Activated CD4-positive, alpha-beta memory T cell treated with anti-CD3 and anti-CD28 coated beads, Interleukin-2, amount 10 ng/mL, durations not matched to agents 7 days and 5 days (primary cell): ENCODE measurements at places on chromosomes 7 and 10. TPM values are rescaled to one million over a fixed set of nuclear protein-coding genes. Genes with fewer than 3 reads are reported as not detected.

- peaks cover 9% of the 10 kb centered on the region for H3K36me3 ChIP-seq
- peak overlapping the region; percentile 96 for H3K4me3 ChIP-seq
These were observed 654 bp downstream of the ALKBH4 start for GRCh38 chr7:102463841-102464576.

- no peak for DNase-seq
- H3K27ac ChIP-seq = no peak overlapping the region
- H3K4me3 ChIP-seq = no peak overlapping the region
- H3K4me1 ChIP-seq = no peaks in the 10 kb centered on the region
- H3K36me3 ChIP-seq = peaks cover 67% of the 10 kb centered on the region
These were observed 34.7 kb downstream of the TRRAP start for GRCh38 chr7:98913026-98913425.

DNA sequence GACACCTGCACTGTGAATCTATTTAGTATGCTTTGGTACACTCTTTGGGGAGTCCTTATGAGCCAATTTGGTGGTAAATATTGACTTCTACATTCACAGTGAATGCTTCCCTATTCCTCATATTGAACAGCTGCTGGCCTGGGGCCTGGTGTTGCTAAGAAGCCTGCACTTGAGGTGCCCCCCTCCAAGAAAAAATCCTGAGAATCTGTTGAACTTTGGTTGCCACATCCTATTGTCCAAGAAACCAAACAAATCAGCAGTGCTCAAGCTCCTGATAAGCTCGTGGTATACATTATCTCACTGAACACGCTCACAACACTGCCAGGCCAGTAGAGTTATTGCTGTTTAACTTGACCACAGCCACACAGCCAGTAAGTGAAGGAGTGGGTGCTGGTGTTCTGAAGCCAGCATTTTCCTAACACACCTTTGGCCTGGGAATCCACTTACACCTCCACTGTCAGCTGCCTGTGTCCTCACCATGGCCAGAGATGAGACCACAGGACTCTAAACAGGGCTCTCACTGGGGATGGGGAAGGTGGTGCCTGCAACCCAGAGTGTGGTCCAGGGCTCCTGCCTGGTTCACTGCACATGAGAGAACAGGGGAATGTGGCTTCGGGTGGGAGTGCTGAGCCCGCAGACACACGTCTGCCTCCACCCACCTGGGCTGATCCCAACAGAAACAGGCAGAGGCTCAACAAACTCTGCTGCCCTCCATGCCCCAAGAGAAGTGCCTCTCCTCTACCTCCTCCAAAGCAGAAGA is 6.7 kb downstream of the DDC start:
- no peaks in the 10 kb centered on the region for H3K36me3 ChIP-seq
- no peak overlapping the region for H3K27ac ChIP-seq
- peaks cover 26% of the 10 kb centered on the region for H3K27me3 ChIP-seq

DNA sequence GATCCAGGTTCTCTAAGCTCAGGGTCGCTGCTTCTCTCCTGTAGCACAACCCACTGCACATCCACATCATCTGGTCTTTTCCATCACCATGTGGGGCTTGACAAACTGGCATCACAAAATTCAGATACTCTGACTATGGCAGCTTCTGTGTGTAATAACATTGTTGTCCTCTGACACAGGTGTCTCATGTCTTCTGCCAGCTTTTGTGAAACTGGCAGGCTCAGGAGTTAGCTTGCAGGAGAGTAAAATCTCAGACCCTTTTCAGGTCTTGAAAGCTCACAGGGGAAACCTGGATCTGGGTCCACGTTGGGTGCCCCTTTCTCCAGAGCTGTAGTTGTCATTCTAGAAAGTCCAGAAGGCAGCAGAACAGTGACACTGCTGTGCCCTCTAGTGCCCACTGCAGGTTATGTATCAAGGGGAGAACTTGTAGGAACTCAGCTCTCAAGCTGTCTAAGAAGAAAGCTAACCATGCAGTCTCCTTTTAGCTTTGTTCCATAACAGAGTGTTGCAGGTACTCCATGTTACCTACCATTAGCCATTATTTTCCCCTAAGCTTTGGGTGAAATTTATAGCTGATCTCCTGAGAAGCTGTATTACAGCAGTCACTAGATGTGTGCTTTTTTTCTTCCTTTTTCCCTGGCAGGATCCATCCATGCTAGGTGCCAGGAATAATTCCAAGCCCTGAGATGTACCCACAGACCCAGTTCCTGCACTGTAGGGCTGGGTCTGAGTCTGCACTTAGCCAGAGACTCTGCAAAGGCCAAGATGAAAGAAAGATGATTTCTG is 102.7 kb downstream of the ZNF248 start:
- no peak for DNase-seq
- H3K4me3 ChIP-seq = no peak overlapping the region
- H3K27ac ChIP-seq = no peak overlapping the region
- no peaks in the 10 kb centered on the region for H3K27me3 ChIP-seq

- H3K36me3 ChIP-seq = no peaks in the 10 kb centered on the region
- H3K4me3 ChIP-seq = no peak overlapping the region
- no peak overlapping the region for H3K27ac ChIP-seq
- no peak for DNase-seq
- H3K27me3 ChIP-seq = peaks cover 3% of the 10 kb centered on the region
These were observed 153.3 kb downstream of the UBE2H start for GRCh38 chr7:129799350-129799955.

DNA sequence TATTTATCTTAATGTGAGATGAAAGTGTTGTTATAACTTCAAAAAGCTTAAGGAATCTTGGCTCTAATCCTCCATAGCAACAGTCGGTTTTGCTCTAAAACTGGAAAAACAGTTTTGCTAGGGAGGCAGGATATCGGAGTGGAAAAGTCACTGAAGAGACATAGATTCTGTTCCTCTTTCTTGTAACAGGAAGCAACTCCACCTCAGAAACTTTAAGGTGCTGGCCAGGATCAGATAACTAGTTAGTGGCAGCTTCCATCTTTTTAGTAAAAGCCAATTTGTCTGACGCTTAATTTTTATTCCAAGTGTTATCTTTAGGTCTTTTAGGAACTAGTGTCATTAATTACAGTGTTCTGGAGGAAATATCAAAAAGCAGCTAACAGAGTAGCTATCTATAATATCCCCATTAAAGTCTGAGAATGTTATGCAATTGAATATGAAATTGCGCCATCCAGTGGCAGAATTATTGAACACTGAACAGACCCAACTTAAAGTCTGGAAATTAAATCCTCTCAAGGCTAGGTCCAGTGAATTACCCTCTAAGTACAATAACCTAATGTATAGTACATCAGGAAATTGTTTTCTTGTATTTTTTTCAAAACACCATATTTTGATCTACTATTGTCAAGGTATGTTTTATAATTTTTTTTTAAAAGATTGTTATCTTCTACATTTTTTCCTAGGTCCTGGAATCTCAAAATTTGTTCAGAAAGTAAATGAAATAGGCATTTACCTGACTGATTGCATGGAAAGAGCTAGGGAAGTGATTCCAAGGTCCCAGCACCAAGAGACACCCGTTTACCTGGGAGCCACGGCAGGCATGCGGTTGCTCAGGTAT is 65.9 kb upstream of the CC2D2B start:
- peaks cover 63% of the 10 kb centered on the region for H3K4me1 ChIP-seq
- DNase-seq = peak; percentile 45
- no peaks in the 10 kb centered on the region for H3K27me3 ChIP-seq

- H3K36me3 ChIP-seq = no peaks in the 10 kb centered on the region
- DNase-seq = no peak
- no peak overlapping the region for H3K4me3 ChIP-seq
- peaks cover 1% of the 10 kb centered on the region for H3K4me1 ChIP-seq
These were observed 87.1 kb upstream of the AHR start for GRCh38 chr7:17211307-17211836.

DNA sequence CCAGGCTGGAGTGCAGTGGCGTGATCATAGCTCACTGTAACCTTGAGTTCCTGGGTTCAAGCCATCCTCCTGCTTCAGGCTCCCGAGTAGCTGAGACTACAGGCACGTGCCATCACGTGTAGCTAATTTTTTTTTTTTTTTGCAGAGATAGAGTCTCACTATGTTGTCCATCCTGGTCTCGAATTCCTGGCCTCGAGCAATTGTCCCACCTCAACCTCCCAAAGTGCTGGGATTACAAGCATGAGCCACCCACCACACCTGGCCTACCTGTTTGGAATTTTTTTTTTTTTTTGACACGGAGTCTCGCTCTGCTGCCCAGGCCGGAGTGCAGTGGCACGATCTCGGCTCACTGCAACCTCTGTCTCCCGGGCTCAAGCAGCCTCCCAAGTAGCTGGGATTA is 117.1 kb upstream of the PARD3 start:
- H3K27me3 ChIP-seq = no peaks in the 10 kb centered on the region
- DNase-seq = no peak
- H3K4me1 ChIP-seq = no peaks in the 10 kb centered on the region
- H3K4me3 ChIP-seq = no peak overlapping the region
- H3K36me3 ChIP-seq = no peaks in the 10 kb centered on the region

- no peaks in the 10 kb centered on the region for H3K27me3 ChIP-seq
- H3K4me1 ChIP-seq = peaks cover 2% of the 10 kb centered on the region
- H3K36me3 ChIP-seq = no peaks in the 10 kb centered on the region
- no peak overlapping the region for H3K4me3 ChIP-seq
- no peak overlapping the region for H3K27ac ChIP-seq
- no peak for DNase-seq
These were observed 13.7 kb upstream of the SRPK2 start for GRCh38 chr7:105402221-105403095.

DNA sequence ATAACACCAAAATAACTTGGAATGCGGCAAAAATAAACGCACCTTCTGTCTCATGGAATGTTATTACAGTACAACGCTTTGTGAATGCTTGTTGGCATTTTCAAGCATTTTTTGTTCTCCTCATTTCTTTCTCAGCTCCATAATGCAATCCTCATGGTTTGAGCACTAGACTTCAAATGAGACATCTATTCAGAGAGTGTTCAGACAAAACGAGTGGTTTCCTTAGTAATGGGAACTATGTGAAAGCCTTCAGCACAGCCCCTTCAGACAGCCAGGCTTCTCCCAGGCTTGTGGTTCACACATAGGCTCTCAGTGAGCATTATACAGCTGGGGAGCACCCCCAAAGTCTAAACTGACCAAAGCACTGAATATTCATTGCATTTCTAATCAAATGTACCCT is 8.6 kb upstream of the LRRN3 start:
- H3K27me3 ChIP-seq = no peaks in the 10 kb centered on the region
- peaks cover 75% of the 10 kb centered on the region for H3K4me1 ChIP-seq
- peak overlapping the region; percentile 88 for H3K27ac ChIP-seq
- peaks cover 20% of the 10 kb centered on the region for H3K36me3 ChIP-seq
- H3K4me3 ChIP-seq = peak overlapping the region; percentile 8

DNA sequence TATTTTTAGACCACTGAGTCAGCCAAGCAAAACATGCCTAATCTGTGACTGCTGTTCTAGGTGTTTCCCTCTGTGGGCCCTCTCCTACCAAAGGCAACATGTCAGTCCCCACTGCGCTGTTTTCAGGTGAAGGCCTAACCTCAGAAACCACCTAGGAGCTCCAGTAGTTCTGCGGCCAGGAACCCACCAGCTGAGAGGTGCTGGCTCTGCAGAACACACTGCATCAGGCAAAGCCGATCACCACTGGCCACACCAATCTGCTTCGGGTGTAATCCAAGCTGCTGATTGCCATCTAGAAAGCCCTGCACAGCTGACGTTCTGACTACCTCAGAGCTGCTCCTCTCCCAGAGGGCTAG is 14.9 kb downstream of the CAMK2G start:
- no peak overlapping the region for H3K4me3 ChIP-seq
- H3K36me3 ChIP-seq = peaks cover 75% of the 10 kb centered on the region
- DNase-seq = peak; percentile 81
- H3K27me3 ChIP-seq = no peaks in the 10 kb centered on the region
- H3K4me1 ChIP-seq = peaks cover 86% of the 10 kb centered on the region
- peak overlapping the region; percentile 86 for H3K27ac ChIP-seq

- H3K27ac ChIP-seq = no peak overlapping the region
- no peaks in the 10 kb centered on the region for H3K4me1 ChIP-seq
- peaks cover 28% of the 10 kb centered on the region for H3K27me3 ChIP-seq
- DNase-seq = no peak
These were observed 6.3 kb downstream of the HOXA4 start for GRCh38 chr7:27124096-27124901.

- no peak overlapping the region for H3K4me3 ChIP-seq
- H3K4me1 ChIP-seq = peaks cover 29% of the 10 kb centered on the region
- no peaks in the 10 kb centered on the region for H3K36me3 ChIP-seq
- no peak for DNase-seq
- H3K27ac ChIP-seq = no peak overlapping the region
These were observed 114.8 kb upstream of the ADO start for GRCh38 chr10:62689712-62690111.

- no peak overlapping the region for H3K4me3 ChIP-seq
- H3K27ac ChIP-seq = no peak overlapping the region
- peaks cover 21% of the 10 kb centered on the region for H3K27me3 ChIP-seq
- no peak for DNase-seq
These were observed 64.2 kb downstream of the PRLHR start for GRCh38 chr10:118531105-118531852.

DNA sequence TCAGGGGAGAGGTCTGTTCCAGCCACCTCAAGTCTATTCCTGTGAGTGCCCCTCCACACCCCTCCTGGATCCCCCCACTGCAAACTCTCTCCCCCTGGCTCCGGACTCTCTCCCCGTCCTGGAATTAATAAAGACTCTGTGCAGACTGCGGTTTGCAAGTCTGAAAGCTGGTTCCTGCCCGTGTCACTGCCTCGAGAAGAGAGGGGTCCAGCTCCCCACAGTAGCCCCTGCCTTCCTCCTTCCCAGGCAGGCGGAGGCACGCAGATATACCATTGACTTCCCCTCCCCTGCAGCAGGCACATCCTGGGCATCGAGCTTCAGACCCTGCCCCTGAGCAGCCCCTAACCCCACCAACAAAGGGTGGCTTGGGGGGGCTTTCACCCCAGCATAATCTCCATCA is 2.2 kb upstream of the ELN start:
- no peak overlapping the region for H3K27ac ChIP-seq
- H3K4me3 ChIP-seq = no peak overlapping the region
- H3K4me1 ChIP-seq = peaks cover 5% of the 10 kb centered on the region
- H3K27me3 ChIP-seq = peaks cover 45% of the 10 kb centered on the region
- DNase-seq = no peak

- H3K4me3 ChIP-seq = no peak overlapping the region
- H3K36me3 ChIP-seq = peaks cover 26% of the 10 kb centered on the region
These were observed 16.1 kb downstream of the IMPDH1 start for GRCh38 chr7:128393526-128394330.

GRCh38 chr10:30241422-30242110 is 107.5 kb downstream of the MTPAP start:
- H3K4me3 ChIP-seq = no peak overlapping the region
- H3K27ac ChIP-seq = no peak overlapping the region
- no peaks in the 10 kb centered on the region for H3K36me3 ChIP-seq
- no peak for DNase-seq
- peaks cover 8% of the 10 kb centered on the region for H3K27me3 ChIP-seq

- no peaks in the 10 kb centered on the region for H3K4me1 ChIP-seq
- no peak overlapping the region for H3K4me3 ChIP-seq
- DNase-seq = no peak
These were observed 18.3 kb downstream of the CPED1 start for GRCh38 chr7:121006711-121007315.

STEAP1 gene
- 0.53 TPM for total RNA-seq

CLEC5A gene
- not detected for total RNA-seq

CDK14 gene
- total RNA-seq = not detected

HMX3 gene
- total RNA-seq = not detected

CCZ1 gene
- 108 TPM for total RNA-seq

VWA2 gene
- total RNA-seq = not detected

RNLS gene
- total RNA-seq = 1.3 TPM

TAS2R5 gene
- 0.91 TPM for total RNA-seq
